ENCODE measurements at places on chromosomes 13 and 19.

GRCh38 chr19:29943615-29944014 is 1.6 kb downstream of the URI1 start:
- DNase-seq = peak; percentile 4

DNA sequence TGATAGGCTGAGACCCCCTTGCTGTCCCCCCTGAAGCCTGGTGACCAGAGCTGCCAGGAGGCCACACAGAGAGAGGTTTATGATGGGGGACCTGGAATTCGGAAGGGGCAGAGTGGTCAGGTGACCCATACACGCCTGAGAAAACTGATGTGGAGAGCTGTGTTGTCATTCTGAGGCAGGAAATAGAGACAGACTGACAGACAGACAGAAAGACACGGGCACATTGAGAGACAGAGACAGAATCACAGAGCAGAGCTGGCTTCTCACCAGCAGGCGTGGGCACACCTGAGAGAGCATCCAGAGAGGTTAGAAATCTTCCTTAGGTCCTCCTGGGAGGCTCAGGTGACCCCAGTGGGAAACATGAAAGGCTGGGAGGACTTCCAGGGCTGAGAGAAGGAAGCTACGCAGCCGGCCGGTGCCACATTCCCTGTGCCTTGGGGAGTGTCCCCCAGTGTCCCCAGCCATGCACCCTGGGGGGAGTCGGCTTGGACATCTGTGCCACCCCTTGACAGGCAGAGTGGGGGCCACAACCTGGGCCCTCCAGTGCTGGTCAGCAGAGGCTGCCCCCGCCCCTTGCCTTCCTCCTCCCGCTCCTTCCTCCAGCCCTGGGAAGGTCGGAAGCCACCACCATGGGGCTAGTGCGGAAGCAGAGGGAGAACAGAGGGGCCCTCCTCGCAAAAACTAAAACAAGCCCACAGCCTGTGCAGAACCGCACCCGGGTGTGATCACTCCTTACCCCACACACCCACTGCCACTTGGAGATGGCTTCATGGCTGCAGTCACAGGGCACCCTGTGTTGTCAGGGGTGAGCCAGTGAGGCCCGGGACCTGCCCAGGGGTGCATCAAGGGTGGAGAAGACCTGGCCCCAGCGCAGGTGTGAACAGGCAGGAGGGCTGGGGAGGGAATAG is 2.2 kb downstream of the FFAR1 start:
- no peak for DNase-seq

- DNase-seq = peak; percentile 88
Observed at GRCh38 chr19:18205200-18205892, 1.5 kb upstream of the RAB3A start.

DNA sequence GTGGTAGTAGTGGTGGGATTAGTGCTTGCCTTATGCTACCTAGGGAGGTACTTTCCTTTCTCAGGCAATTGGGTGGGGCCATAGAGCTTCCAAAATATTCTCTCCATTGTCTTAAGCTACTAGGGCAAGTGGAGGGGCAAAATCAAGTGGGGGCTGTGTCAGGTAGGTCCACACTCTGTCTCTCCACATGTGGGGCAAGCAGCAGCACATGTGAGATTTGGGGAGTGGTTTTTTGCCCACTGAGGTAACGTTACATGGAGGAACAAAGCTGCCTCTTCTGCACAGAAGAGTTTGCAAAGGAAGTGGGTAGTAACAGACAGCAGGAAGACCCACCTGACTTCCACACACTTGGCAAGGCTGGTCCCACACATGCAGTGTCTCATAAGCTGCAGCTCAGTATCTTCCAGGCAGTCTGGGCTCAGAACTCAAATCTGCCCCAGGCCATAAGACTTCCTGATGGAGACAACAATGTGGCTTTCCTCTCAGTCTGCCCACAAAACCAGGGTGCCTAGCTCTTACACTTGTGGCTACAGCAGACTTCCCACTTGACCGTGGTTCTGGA is 1581.5 kb upstream of the PCDH20 start:
- no peak for DNase-seq

DNA sequence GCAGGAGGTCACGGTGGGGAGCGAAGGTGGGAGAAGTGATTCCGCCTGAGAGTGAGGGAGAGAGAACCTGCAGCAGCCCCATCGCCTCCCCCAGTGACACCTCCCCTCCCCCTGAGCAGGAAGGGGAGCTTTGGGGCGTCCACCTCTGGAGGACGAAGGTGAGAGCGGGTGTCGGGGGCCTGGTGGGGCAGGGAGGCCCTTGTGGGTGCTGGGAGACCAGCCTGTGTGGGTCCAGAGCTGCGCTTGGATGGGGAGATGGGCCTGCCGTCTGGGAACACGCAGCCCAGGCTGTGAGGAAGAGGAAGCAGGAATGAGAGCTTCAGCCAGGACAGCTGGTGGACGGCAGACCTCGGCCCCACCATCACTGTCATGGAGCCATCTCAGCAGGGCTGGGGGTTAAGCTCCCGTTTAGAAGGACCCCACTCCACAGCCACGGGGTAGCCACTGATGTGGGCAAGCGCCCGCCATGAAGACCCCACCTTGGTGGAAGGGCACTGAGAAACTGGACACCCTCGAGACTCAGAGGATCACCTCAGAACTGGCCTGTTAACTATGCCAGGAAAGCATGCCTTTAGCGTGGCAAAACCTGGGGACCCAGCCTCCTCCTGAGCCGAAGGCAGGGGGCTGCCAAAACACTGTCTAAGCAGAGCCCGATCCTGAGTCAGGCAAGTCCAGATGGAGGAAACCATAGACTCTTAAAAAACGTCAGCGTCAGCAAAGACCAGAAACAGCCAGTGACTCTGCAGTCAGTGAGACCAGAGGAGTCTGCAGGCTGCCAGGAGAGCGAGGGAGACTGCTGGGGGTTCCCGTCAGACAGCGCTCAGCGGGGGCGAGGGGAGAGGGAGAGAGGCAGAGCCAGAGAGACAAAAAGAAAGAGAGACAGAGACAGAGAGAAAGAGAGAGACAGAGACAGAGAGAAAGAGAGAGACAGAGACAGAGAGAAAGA is 6.4 kb upstream of the PROZ start:
- no peak for DNase-seq

GRCh38 chr19:19911150-19911549 is 10.4 kb downstream of the ZNF93 start:
- no peak for DNase-seq

GRCh38 chr13:21501686-21502085 is 42.6 kb upstream of the ZDHHC20 start:
- DNase-seq = no peak

DNA sequence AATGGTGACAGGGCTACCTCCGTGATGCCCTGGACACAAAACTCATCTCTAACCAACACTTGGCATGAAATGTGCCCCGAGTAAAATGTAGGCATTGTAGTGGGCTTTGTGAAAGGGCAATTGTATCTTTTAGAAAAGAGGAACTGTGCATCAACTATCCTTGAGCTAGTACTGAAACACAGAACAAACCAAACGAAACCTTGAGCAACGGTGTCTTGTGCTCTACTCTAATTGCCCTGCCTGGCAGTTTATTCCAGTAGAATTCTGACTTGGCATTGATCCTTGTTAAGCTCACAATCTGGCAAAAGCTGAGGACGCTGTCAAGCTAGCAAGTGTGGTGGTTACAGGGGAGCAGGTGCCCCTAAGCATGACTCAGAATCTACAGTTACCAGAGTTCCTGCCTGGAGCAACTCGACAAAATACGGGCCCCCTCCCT is 707.1 kb upstream of the SPRY2 start:
- DNase-seq = no peak

DNA sequence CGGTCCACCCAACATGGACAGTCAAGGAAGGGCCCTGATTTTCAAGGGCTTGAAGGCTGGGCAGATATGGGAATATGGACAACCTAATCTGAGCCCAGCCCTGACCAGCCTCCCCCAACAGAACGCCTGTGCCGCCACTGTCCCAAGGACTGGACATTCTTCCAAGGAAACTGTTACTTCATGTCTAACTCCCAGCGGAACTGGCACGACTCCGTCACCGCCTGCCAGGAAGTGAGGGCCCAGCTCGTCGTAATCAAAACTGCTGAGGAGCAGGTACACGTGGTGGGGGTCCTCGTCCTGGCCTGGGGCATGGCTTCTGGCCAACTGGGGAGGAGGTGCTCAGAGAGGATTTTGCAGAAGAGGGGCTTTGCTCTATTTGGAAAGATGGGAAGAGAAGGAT is 3.5 kb downstream of the CLEC4M start:
- DNase-seq = no peak

GRCh38 chr19:36916991-36917390 is 859 bp downstream of the ZNF568 start:
- DNase-seq = peak; percentile 49

- no peak for DNase-seq
Observed at GRCh38 chr13:105073041-105073440, 1462.4 kb downstream of the EFNB2 start.

DNA sequence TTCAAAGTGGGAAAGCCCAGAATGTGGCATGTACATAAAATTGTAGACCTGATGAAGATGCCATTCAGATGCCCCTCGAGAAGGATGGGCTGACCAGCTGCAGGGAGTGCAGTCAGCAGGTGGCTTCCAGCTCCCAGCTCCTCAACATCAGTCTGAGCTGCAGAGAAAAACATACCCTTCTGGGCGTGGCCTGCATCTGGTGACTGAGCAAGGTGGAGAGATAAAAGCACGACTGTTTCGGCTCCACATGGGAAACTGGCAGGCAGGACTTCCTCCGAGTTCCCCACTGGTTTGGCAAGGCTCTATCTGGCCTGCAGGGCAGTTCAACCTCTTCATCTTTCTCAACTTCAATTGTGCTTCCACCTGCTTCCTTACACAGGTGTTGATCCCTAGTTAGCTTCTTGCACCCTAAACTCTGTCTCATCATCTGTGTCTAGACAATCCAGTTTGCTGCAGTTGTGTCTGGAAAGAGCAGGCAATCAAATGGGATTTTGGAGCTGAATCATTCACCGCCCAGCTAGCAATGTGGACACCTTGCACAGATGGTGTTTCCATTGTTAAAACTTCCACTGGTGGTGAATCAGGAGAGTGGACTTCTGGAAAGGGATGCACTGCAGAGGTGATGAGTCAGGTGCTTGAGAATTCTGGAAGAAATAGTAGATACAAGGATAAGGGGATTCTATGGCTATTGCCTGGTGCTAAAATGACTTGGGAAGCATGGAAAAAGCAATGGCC is 56.8 kb downstream of the POLR1D start:
- no peak for DNase-seq

- DNase-seq = peak; percentile 86
Observed at GRCh38 chr19:48419158-48419920, 25.9 kb downstream of the GRIN2D start.

DNA sequence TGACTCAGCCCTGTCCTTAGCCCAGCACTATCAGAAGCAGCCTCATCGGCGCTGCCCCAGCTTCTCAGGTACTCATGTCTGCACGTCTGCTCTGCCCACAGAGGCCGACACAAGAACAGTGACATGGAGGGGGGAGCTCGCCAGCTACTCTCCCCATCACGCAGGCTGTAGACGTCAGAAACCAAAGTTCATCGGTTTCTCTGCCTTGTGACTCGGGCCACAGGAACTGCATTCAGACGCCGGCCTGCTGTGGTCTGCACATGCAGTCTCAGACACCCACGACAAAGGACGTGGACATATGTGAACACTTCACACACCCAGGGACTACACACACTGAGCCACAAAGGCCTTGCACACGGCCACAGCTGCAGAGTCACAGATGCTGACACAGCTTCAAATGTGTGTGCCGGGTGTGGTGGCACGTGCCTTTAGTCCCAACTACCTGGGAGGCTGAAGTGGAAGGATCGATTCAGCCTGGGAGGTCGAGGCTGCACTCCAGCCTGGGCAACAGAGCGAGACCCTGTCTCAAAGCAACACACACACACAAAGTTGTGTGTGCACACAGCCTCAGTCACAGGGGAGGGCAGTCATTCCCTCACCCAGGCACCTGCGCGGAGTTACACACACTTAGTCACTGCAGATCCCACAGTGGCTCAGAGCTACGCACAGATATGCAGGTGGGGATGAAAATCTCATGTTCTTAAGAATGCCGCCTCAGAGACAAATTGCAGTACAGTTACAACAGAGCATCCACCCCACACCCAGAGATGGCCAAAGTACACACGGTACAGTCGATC is 4.9 kb upstream of the ZFP36 start:
- DNase-seq = no peak

- DNase-seq = no peak
Observed at GRCh38 chr19:57327993-57328392, 7.7 kb downstream of the ZNF543 start.

DNA sequence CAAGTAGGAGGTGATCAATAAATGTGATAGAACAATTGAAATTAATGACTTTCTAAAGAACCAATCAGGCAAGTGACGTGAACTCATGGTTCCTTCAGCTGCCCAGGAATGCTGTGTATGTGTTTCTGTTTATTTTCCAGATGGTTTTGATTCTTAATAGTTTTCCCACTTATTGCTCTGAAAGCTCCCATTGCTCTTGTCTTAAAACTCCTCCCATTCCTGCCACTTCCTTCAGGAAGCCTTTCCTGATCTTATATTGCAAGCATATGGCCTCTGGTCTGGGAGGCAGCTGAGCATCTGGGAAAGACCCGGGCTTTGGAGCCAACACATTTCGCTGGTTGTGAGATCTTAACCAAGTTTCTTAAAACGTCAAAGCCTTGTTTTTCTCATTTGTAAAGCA is 17.1 kb upstream of the LATS2 start:
- DNase-seq = no peak

GRCh38 chr13:42048684-42049453 is 421 bp downstream of the DGKH start:
- DNase-seq = peak; percentile 85

DNA sequence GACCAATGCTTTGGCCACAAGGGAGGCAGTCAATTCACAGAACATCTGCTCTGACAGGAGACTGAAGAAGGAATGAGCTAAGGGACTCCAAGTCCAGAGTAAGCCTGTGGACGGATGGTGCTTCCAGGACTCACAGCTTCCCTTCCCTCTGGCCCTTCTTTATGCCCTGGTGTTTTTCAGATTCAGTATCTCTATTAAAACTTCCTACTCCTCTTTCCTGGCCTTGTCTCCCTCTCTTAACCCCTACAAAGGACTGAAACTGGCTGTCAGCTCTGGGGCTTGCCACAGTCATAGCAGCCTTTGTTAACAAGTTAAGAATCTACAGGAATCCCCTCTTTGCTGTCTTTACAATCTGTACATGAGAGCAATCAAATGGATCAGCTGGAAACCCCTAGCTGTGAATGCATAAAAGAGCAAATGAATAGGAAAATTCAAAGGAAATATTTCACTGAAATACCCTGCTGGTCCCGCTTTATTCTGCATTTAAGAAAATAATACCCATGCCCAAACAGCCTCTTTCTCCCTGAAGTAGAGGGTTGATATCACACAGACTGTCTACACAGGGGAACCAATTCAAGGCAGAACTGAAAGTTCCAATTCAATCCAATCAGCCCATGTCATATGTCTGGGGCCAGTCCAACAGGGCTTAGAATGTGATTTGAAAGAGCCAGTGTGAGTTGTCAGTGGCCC is 192.3 kb downstream of the MZT1 start:
- peak; percentile 73 for DNase-seq

- no peak for DNase-seq
Observed at GRCh38 chr13:74205313-74205690, 71.1 kb upstream of the KLF12 start.

DNA sequence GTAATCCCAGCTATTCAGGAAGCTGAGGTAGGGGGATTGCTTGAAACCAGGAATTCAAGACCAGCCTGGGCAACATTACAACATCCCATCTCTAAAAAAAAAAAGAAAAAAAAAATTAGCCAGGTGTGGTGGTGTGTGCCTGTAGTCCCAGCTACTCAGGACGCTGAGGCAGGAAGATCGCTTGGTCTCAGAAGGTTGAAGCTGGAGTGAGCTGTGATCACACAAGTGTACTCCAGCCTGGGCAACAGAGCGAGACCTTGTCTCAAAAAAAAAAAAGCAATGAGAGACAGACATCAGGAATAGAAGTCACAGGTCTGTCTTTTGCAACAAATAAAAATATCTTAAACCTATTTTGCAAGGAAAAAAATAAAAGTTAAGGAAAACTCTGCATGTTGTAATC is 23.3 kb downstream of the TMEM38A start:
- no peak for DNase-seq
